ENCODE measurements at places on chromosomes 7 and 10.

- DNase-seq: no peak
Observed at GRCh38 chr10:69959911-69960310, 92.7 kb upstream of the MACROH2A2 start.

DNA sequence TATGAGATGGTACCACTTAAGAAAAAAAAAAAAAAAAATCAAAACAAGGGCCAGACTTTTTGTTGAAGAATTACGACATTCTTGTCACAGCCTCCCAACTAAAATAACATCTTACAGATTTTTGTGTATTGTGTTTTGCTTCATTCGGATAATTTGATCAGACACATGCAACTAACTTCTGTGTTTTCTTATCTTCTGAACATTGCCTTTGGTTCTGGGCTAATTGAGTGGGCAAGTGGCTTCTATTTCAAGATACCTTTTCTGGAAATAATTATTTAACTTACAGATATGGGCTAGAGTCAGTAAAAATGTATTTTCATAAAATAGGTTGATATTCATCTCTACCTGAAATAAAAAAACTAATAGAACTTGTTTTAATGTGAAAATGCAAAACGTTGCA lies 165.1 kb downstream of the ANKRD7 start:
- DNase-seq: no peak

- peak; percentile 65 for DNase-seq
Observed at GRCh38 chr7:48084727-48085432, 4.2 kb upstream of the UPP1 start.

- no peak for DNase-seq
Observed at GRCh38 chr7:22386206-22386858, 29.4 kb upstream of the RAPGEF5 start.

DNA sequence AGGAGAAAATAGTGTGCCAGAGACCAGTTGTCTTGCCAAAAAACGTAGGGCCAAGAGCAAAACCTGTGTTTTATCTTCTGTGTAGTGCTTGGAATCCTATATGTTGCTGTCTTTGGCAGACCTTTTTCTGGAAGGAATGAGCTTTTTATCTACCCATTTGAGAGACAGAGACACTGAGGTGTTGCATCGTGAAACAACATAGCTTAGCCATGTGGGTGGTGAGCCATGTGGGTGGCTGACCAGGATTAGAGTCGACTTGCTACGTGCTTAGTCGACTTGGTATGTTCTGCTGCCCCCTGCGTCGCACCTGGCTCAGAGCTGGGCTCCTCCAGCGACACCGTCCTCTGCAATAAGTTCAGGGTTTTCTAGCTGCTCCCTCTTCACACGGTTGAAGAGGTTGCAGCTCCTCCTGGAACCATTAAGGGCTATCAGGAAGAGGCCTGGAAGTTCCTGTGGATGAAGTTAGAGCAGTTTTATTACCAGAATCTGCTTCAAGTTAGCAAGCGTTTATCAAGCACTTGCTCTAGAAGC lies 175.8 kb downstream of the SH2D4B start:
- no peak for DNase-seq

Measured in GM19239 (cell line).